ENCODE measurements at places on chromosomes 16 and 17.

DNA sequence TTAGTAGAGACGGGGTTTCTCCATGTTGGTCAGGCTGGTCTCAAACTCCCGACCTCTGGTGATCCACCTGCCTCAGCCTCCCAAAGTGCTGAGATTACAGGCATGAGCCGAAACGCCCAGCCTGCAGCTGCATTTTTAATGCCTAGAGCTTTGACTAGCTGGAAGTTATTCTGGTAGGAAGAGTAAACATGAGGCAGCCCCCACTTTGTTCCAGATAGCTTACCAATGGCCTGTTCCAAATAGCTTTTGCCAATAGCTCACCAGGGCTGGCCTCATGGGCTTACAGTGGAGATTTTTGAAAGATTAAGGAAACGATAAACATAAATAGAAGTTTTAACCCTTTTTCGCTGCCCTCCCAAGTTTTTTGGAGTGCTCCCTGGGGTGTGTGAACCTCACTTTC is 9.8 kb downstream of the TRPV2 start:
- DNase-seq: no peak

DNA sequence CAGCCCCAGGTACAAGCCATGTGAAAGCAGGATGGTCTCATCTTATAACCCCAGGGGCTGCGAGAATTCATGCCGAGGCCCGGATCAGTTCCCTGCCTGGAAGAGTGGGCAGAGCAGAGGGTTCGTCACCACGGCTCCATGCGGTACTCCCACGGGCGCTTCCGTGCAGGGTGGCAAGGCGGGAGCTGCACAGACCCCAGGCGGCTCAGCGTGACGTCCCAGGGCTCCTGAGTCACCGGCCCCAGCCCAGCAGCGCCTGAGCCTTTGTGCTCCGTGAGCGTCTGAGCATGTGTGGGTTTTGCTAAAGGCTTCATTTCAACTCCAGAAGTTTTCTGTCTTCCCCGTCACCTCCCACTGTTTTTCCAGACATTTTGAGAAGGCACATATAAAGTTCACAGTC is 71.2 kb upstream of the CHMP6 start:
- peak; percentile 55 for DNase-seq

- no peak for DNase-seq
Measured at GRCh38 chr17:45976755-45977505, 22.1 kb upstream of the STH start.

- DNase-seq: no peak
Measured at GRCh38 chr17:8753976-8754440, 4.3 kb downstream of the SPDYE4 start.

GRCh38 chr17:43020789-43021740 is 1.1 kb downstream of the VAT1 start:
- DNase-seq: no peak

- no peak for DNase-seq
Measured at GRCh38 chr16:17747081-17747756, 276.5 kb upstream of the XYLT1 start.

GRCh38 chr16:25011891-25012514 is 3.2 kb downstream of the ARHGAP17 start:
- DNase-seq: no peak

DNA sequence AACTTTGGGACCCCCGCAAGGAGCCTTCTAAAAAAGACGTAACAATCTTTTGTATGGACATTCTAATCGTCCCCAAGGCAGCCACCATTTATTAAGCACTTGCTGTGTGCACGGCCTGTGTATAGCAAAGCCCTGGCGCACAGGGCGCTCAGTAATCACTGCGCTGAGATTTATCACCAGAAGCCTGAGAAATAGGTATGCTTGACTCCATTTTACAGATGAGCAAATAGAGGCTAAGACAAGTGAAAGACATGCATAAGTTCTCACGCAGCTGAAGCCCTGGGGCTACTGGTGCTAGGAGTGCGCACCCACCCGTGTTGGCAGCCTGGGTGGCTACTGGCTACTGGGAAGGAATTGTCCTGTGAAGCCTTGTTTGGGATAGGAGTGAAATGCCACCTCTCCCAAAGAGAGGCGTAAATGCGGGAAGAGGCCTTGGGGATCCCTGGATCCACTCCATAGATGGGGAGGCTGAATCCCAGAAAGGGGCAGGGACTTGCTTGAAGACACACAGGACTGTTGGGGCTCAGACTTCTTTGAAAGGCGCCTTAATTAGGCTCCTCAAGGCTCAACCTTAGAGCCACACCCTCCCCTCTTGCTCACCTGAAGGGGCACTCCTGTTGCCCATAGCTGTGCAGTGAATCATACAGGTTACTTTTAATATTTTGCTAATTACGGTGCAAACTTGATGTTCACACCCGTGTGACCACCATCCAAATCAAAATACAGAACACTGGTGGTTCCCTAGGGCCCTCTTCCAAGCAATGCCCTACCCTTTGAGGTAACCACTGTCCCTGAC is 634 bp upstream of the NATD1 start:
- no peak for DNase-seq

DNA sequence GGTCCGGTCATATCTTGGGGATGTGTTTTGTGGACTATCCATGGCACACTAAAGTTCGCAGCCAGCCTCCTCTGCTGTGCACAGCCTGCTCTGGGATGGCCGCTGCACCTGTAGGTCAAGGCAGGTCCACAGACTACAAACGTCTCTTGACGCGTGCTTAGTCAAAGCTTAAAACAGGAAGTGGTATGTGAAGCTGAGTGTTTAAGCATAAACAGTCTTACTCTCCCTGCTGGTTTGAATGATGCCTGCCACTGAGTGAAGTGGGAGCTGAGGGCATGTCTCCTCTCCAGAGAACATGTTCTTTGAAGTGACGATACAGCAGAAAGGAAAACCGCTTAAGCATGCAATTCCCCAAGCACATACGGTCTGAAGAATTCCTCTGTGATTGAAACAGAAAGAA is 365.6 kb downstream of the SLC39A11 start:
- DNase-seq: no peak

DNA sequence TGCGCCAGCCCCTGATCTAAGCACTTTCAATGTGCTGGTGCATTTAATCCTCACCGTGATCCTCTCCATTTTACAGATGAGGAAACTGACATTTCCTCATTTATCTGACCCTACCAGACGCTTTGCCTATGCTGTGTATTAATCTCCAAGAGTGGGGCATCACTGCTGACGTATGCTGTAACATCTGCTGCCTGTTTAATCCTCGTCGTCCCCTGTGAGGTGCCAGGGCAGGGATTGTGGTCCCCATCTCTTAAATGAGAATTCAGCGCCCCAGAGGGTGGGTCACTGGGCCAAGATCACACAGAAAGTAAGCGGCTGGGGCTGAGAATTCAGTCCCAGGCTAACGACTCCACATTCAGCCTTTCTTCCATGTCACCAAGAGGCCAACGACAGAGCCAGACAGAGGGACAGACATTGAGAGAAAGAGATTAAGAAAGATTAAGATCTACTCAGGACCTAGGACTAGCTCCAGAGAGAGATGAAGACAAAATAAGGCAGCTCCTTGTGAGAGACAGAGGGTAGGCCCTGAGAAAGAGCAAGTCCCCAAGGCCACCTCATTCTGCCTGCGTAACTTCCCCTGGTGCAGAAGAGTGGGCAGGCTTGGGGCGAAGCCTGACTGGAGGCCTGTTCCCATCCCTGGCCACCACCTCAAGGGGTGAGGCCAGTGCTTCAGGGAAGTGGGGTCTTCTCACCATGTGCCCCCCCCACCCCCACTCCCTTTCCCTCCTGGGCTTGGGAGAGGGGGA is 13.5 kb downstream of the CACNA1G start:
- DNase-seq: no peak

DNA sequence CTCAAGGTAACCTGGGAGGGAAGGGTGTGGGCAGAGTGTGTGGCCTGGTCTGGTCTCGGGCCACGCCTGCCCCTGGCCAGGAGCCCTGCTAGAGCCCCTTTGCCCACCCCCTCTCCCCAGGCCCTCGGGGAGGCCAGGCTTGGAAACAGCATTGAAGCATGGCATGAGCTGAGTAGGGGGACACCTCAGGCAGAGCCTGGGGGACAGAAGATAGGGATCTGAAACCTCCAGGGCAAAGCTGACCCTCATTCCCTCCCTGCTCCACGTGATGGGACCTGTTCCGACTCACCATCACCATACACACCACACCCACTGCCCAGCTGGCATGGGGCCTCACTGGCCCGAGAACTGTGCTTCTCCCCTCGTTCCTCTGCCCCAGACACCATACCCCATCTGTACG is 2.5 kb downstream of the RFNG start:
- no peak for DNase-seq

DNA sequence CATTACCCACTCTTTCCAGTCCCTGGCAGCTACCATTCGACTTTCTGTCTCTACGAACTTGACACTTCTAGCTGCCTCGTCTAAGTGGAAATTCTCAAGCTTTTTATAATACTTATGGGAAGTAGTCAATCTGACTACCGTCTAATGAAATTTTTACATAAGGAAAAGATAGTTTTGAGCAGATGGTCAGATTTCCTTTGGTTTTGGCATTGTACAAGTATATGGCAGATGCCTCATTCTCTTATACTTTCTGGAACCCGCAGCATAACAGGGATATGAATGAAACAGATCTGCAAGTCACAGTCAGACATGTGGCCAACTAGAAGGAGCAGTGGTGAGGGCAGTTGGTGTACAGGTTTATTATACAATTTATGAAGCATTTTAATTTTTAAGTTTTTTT is 146.0 kb downstream of the PITPNC1 start:
- DNase-seq: no peak

GRCh38 chr17:75031972-75032719 is 14.6 kb downstream of the ATP5PD start:
- DNase-seq: no peak

GRCh38 chr17:75771334-75772281 is 6.6 kb upstream of the GALK1 start:
- DNase-seq: peak; percentile 33

GRCh38 chr17:13996748-13997147 is 72.6 kb upstream of the COX10 start:
- no peak for DNase-seq

GRCh38 chr17:17109256-17109655 is 67.0 kb downstream of the MPRIP start:
- no peak for DNase-seq

DNA sequence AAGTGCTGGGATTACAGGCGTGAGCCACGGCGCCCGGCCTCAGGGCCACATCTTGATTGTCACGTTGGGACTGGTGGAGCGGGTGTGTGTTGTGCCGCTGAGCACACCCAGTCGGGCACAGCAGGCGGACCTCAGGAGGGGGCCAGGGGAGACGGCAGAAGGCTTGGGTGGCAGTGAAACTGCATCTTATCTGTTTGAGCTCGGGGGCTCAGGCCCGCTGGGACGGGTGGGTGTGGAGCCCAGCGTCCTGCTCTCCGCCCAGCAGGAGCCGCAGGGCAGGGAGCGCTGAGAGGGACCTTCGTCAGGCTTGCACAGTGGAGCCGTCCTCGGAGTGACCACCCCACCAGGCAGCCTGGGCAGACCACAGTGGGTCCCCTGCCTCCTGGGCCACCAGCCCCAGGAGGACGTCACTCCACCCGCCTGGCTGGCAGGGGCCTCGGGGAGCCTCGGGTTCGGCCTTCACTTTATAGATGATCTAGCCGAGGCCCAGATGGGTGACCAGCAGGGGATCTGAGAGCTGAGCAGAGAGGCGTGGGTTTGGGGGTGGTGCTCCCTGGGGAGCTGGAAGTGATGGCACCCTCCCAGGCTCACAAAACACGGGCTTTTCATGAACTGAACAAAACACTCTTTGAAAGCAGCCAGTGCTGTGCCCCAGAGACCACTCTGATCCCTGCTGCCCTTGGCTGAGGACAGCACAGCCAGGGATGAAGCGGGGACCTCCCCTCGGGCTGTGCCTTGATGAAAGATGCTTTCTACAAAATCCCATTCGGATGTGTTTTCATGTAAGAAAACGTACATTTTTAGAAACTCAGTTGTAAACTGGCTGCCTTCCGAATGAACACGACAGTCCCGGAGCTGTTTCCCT is 181.1 kb downstream of the SEC14L1 start:
- DNase-seq: peak; percentile 65

- no peak for DNase-seq
Measured at GRCh38 chr17:63927464-63928171, 4.5 kb downstream of the CD79B start.

- DNase-seq: peak; percentile 40
Measured at GRCh38 chr17:1071103-1071825, 74.3 kb downstream of the TIMM22 start.

DNA sequence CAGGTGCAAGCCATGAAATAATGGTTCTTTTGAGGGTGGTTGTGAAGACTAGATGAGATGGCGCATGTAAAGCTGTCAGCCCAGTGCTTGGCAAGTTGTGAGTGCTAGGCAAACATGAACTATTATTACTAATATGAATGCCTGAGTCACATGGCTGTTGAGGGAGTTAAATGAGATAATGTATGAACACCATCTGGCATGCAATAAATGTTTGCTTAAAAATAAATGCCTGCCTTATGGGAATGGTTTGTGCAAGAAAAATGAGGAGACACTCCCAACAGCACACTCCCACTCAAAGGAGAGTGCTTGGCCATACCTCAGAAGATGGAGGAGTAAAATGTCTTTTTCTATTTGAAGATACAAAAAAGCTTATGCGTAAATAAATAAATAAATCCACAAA is 3.6 kb downstream of the MAPK3 start:
- DNase-seq: no peak

DNA sequence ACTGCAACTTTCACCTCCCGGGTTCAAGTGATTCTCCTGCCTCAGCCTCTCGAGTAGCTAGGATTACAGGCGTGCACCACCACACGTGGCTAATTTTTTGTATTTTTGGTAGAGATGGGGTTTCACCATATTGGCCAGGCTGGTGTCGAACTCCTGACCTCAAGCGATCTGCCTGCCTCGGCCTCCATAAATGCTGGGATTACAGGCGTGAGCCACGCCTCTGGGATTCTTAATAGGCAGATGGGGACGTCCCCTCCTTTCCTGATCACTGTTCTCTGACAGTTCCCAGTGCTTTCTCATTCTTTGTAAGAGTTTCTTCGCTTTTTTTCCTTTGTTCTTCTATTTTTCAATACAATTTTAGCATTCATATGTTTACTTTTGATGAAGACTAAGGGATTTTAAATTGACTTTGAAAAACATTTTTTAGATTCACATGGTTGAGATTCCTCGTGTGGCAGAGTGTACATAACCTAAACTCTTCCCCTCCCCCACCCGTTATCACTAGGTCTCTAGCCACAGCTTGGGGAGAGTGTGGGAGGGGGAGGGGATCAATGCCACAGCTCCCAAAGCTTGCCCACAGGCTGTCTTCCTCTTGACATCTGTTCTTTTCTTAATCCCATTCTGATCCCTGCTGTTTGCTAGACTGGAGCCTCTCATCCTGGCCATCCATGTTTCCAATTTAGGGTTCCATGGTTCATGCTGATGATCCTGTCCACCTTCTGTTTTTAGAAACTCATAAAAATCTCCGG is 11.0 kb downstream of the ADORA2B start:
- no peak for DNase-seq

DNA sequence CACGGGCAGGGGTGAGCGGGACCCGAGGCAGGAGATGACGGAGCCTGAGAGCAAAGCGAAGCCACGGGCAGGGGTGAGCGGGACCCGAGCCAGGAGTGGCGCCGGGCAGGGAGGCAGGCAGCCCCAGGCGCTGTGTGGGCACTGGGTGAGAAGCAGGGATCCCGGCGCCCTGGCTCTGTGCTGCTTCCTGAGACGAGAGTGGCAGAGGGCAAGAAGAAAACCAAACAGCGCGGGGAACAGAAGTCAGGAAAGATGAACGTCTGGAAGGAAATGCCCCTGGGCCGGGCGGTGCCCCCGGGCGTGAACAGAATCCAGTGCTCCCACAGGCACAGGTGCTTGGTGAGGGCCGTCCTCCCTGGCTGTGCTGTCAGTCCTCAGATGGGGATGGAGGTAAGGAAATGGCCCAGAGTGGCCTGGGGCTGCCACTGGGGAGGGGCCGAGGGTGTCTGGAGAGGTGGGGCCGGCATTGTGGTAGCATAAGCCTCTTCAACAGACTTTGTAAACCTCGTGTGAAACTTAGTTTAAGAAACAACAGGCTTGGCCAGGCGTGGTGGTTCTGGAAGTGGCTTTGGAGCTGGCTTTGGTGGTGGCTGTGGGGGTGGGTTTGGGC is 9.8 kb downstream of the ASPSCR1 start:
- no peak for DNase-seq
